Inflammatory macrophage treated with lipopolysaccharide for 1 hour (primary cell): ENCODE measurements at places on chromosomes 5 and 9.
A peak's percentile ranks its signal among the peaks of the same experiment; 100 is the strongest.

- DNase-seq, result no peak
Measured at GRCh38 chr5:1217596-1218206, 7.5 kb upstream of the SLC6A18 start.

DNA sequence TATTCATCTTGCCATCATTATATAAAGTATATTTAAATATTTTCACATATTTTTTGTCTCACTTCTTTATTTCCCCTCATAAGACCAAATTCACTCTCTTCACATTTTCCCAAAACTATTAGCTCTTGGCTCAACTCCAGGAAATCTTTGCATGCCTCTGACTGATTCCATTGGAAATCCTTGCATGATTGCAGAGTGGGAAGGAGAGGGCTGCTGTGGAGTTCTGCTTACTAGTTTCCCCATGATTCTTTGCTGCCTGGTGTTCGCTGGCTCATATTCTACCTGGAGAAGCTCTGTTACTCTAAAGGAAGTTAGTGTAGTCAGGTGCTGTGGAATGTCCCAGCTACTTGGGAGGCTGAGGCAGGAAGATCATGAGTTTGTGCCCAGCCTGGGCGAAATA, 41.9 kb downstream of the LIX1 start:
- no peak for DNase-seq

GRCh38 chr5:60503771-60504170, 196.2 kb downstream of the DEPDC1B start:
- peak; percentile 15 for DNase-seq

DNA sequence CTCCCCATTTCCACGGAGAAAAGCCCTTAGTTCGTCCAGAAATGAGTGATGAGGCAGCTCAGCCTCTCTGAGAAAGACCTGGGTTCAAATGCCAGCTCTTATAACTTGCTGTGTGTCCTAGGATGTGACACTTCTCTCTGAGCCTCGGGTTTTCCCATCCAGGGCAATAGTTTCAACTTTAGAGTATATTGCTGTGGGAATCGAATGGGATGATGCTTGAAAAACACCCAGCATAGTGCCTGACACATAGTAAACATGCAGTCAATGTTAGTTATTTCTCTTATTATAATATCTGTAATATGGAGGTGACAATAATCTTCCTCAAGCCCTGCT, 430 bp upstream of the MAPKAP1 start:
- peak; percentile 64 for DNase-seq

DNA sequence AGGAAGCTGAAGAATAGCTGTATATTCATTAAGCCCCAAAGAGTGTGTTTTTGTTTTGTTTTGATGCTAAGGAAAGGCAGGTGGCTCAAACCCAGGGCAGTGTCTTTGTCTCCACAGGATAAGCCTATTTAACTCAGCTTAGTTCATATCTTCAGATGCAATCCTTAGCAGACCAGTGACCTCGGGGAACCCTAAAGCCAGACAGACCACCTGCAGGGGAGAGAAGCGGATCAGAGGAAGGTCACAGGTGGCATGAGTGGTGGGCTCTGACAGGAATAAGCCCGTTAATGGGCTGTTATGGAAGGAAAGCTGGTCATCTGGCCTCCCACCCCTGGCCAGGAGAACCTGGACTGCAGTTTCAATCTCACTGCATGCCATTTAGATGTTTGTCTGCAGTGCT, 30.8 kb downstream of the TAS2R1 start:
- no peak for DNase-seq

DNA sequence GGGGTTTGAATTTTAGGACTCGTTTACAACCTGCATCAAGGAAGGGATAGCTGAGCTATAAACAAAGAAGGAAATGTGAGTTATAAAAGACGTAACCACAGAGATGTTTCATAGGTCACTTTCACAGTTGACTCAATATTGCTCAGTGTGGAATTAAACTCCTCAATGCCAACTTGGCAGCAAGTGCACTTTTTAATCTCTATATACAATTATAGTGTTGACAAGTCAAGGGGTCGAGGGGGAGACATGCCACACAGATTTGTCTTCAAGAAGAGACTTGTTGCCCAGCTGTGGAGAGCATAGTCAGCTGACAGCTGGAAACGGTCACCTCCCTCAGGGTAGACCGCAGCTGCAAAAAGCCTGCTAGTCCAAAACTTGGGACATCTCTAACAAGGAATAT, 163.4 kb upstream of the DMAC1 start:
- DNase-seq, result no peak

DNA sequence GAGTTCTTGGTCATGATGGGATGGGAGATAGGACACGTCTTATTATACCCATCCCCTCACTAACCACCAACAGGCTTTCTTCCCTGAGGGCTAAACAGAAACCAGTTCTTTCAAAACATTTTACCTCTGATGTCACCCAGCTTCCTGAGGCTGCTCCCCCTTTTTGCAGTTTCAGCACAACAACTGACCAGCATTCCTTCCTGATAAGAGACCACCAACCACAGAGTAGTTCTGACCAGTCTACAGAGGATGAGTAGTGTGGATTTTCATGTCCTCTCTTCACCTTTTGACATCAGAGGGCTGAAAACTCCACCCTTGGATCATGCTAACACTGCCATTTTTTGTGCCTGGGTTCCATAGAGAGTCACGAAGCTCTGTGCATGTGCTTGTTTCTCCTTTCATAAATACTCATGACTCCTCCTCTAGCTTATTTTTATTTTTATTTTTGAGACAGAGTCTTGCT, 82.6 kb downstream of the OSTF1 start:
- no peak for DNase-seq

DNA sequence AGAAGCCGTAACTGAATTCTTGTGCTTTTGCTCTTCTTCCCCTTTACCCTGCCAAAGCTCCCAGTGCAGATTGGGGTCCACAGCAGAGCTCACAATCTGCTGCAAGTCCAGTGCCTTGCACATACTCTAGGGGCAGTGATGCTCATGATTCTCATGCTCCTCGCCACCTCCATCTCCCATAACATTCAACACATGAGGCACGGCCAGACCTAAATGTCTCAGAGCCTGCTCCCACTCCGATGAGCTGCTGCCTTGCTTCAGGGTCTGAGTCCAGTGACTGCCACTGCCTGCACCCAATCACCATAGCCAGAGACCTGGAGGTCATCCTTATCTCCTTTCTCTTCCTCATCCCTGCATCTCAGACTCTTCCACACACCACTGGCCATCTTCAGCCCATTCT, 10.5 kb downstream of the CSF1R start:
- DNase-seq, result no peak

GRCh38 chr5:145887217-145887616, 14.4 kb upstream of the GRXCR2 start:
- DNase-seq, result no peak

DNA sequence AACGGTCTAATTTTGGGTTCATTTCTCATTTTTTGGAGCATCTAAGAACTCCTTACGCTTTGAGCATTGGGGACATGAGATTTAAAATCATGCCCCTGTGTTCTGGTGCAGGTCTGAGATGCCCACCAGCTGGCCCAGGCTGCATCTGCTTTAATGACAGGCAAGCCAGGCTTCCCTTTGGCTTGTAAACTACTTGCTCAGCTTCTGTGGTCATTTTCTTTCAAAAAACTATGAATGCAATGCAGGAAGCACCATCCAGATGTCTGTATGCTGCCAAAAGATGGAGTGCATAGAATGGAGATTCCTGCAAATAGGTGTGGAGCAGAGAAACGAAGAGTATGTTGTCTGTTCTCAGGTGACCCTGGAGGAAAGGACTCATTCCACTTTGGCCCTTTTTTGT, 399.9 kb upstream of the ADAMTSL1 start:
- DNase-seq, result no peak

DNA sequence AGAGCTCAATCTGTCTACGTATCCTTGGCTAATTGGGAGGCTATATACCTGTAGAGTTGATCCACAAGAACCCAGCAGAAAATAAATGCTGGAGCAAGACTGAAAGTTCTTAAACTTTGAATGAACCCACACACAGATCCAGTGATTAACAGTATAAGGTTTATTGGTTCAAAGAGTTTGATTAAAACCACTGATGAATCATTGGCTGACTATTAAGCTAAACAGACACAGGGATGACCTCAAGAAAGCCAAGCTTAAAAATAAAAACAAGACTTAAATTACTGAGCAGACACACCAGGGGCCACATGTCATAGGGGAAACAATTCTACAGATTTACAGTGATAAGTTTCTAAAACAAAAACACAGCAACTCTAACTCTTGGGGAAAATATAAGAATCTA, 163.6 kb downstream of the SPATA31D1 start:
- no peak for DNase-seq

DNA sequence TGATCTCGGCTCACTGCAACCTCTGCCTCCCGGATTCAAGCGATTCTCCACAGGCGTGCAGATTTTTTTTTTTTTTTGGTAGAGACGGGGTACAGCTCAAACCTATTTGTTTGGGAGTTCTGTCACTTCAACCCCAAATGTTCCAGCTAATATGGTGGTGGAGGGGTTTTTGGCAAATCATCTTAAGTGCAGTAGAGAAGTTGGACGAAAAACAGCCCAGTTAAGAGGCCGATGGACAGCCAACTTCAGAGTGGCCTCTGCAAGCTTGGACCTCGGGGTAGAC, 756 bp upstream of the PRR7 start:
- no peak for DNase-seq

DNA sequence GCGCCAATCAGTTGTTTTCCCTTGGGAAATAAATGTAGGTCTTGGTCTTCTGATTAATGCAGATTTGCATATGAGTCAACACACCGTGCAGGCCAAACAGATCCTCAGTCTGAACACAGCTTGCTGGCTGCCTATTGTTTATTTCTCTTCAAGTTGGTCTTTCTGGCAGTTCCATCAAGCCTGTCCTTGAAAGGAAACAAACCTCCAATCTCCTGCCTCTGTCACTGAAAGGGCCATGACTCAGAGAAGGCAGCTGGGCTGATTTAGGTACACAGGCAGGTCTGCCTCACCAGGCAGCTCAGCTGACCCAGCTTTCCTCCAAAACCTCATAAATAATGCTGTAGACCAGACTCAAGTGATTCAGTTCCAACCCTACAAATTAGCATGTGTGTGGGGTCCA, 175.9 kb downstream of the MAN2A1 start:
- no peak for DNase-seq

DNA sequence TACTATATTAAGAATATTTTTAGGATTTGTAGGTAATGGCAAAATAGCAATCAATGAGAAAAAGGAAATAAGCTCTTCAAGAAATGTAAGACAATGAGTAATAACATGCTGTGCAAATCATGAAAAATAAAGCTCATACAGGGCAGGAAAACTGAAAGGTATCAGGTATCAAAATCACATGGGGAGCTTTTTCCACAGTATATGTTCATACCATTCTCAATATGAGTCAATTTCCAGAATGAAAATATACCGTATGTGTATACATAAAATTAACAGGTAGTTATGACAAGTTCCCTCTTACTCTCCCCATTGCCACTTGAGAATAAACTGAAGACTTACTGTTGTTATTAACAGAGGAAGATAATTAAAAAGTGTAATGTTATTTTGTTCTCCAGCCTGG, 35.9 kb downstream of the EFCAB9 start:
- no peak for DNase-seq

DNA sequence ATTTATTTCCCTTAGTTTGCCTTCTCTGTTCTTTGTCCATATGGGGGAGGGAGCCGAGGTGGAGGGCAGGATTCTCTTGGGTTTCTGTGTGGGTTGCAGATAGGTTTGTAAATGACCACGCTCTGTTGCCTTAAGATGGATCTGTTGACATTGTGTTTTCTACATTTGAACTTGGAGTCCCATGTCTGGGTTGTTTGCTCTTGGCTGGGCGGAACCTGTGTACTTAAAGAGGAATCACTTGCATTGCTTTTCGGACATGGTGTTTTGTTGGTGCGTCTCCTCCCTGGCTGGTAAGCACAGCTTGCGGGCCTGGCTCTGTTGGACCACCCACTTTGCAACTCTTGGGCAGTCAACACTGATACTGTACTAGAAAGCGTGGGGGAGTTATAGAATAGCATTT, 45.9 kb downstream of the EHMT1 start:
- no peak for DNase-seq

GRCh38 chr5:125348221-125348692, 601.8 kb upstream of the ZNF608 start:
- DNase-seq, result peak; percentile 39

DNA sequence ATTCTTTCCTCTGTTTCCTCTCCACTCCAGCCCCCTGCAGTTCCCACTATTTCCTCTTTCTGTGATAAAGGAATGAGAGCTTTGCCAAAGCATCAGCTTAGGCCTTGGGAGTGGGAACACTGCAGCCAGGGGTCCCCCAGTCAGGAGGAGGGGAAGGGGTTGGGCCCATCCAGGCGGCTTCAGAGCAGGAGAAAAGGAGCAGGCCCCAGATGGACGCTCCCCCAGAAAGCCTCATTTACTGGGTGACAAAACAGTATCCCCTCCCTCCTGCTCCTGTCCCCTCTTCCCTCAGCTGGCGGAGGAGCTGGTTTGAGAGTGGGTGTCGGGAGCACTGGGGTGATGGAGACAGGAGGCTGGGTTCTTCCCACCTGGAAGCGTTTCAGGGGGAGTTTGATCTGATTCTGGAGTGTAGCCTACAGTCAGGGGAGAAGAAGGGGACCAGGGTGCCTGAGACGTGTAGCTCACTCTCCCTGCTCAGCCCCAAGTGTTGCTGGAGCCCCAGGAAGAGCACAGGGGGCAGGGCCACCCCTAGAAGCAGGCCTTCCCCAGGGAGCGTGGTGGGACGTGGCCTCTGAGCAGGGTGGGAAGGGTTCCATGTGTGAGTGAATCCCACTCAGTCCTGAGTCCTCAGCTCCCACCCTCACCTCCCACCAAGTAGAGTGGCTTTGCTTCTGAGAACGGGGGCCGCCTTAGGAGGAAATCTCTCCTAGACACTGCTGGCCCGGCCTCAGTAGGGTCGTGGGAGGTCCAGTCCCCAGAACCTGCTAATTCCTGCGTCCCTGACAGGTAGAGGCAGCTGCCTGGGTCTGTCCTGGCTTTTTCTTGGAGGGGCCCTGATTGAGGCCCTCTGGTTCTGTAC, 173.1 kb downstream of the CACNA1B start:
- DNase-seq, result no peak

DNA sequence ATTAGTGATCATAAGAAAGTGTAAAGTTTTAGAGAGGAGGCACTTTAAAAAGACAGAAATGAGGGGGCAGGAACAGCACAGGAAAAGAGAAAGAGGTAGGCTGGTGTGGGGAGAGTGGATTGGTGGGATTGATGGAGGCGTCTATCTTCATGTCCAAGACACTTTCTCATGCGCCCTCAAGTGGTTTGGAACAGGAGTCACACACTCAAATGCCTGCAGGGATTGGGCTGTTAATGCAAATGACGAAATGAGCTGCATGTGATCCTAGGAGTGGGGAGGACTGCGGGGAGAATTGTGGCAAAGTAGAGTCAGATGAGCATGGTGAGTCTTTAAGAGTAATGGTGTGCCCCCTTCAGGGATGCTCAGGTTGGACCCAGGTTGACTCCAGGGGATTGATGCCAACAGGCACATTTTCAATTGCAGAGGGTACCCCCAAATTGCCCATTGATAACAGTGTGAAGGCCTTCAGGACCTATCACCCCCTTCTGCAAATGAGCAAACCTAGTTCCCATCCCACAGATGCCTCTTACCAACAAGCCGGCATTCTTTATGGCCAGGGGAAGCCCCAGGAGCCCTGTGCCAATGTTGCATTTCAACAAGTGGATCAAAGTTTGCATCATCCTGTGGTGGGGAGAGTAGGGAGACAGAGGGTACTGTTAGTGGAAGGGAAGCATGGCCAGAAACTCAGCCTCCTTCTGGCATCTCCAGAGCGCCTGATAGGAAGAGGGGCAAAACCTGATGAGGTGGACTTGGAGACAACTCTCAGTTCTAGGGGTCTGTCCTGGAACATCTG, 5.3 kb downstream of the SLC36A3 start:
- peak; percentile 87 for DNase-seq
